Stimulated activated CD4-positive, alpha-beta T cell treated with anti-CD3 and anti-CD28 coated beads, Interleukin-15, amount 100 ng/mL, for 48 hours (primary cell): ENCODE measurements at places on chromosomes 5 and 9.

- no peak for DNase-seq
Observed at GRCh38 chr5:170404398-170404797, 15.2 kb upstream of the KCNMB1 start.

DNA sequence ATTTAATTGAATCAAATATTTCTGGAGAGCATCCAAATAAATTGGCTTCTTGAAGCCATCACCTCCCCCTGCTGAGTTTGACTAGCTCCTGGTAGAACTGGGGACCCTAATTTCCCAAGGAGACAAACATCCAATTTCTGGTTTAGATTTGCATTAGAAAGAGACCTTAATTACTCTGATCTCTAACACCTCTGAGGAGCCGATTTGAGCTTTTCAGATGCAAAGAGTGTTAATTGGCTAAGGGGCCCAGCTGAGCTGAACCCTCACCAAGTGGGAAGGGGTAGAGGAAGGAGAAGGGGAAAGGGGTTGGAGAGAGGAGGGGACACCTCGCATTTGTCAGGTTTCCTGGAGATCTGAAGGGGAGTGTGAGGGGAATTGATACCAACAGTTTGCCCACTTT, 145.4 kb upstream of the SHB start:
- no peak for DNase-seq

DNA sequence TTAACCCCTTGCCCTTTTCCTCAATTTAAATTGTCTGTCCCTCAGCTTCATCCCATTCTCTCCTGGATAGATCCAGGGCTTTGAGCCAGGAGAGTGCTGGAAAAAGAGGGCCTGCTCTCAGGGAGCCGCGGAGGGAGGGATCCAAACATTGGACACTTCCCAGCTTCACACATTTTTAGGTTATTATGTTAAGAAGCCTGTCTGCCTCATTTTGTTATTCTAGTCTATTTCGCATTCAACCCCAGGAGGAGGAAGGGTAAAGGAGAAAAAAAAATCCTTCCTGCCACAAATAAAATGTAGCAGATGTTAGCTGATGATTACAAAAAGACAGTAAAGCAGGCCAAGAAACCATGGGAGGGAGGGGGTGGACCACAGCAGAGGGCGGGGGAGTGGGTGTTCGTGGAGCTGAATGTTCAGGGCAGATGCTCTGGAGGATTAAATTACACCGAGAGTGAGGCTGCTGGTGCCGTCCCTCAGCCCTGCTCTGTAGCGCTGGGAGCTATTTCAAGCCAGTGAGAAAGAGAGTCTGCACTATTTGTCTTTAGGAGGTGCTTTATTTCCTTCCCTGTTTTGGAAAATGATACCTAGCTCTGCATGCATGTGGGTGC, 60.6 kb upstream of the ZFR start:
- no peak for DNase-seq

GRCh38 chr5:177495243-177496060, 2.0 kb downstream of the PDLIM7 start:
- DNase-seq: no peak
